Mesenteric fat pad (tissue), 1 donor: ENCODE measurements at places on chromosomes 11 and 22. TPM values are rescaled to one million over a fixed set of nuclear protein-coding genes. Genes with fewer than 3 reads are reported as not detected.

GRCh38 chr11:69576069-69576782, 64.7 kb upstream of the CCND1 start:
- DNase-seq: no peak

Gene TYR
- not detected for total RNA-seq

Gene USP2
- total RNA-seq: 4.2 TPM

DNA sequence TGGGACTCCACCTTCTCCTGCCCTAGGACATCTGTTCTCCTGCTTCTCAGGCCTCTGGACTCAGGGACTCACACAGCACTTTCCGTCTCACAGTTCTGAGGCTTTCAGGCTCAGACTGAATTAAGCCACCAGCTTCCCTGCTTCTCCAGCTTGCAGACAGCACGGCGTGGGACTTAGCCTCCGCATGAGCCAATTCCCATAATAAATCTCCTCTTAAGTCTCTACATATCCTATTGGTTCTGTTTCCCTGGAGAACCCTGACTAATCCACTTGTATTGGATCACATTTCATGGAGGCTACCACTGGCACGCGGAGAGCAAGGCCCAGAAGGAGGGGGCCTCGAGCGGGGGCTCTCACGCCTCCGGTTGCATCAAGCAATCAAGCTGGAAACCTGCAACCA, 1313.6 kb downstream of the TBC1D22A start:
- DNase-seq: no peak

DNA sequence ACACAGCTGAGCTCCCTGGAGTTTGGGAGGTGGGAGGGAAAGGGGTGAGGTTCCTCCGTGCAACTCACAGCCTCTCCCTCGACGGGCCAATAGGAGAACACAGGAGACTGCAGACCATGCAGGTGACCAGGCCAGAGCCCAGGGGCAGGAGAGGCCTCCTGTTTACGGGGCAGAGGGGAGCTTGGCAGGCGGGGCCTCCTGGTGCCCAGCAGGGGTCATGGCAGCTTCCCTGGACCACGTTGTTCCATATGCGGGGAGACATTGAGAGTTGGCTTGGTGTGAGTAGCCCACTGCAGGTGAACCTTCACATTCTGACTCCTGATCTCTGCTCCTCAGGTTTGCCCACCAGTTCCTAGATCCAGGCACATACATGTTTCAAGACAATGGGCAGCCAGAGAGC, 19.3 kb upstream of the XKR3 start:
- no peak for DNase-seq

DNA sequence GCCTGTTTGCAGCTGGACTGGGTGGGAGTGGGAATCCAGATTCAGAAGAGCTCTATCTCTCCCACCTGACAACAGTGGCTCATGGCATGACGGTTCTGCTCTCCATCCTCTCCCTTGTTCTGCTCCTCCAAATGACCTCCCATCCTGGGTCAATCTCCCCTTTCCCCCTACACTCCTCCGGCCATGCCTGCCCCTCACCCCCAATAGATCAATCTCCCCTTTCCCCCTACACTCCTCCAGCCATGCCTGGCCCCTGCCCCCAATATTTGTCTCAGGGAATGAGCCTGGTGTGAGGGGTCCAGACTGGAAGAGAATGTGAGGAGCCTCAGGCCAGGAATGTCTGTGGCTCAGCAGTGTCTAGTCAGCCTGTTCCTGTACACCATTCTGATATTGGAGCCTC, 30.9 kb upstream of the RIC3 start:
- DNase-seq: no peak

Gene DUSP8
- 14.8 TPM for total RNA-seq

Gene AMOTL1
- total RNA-seq: 51.6 TPM

Gene INS
- total RNA-seq: 0.74 TPM

DNA sequence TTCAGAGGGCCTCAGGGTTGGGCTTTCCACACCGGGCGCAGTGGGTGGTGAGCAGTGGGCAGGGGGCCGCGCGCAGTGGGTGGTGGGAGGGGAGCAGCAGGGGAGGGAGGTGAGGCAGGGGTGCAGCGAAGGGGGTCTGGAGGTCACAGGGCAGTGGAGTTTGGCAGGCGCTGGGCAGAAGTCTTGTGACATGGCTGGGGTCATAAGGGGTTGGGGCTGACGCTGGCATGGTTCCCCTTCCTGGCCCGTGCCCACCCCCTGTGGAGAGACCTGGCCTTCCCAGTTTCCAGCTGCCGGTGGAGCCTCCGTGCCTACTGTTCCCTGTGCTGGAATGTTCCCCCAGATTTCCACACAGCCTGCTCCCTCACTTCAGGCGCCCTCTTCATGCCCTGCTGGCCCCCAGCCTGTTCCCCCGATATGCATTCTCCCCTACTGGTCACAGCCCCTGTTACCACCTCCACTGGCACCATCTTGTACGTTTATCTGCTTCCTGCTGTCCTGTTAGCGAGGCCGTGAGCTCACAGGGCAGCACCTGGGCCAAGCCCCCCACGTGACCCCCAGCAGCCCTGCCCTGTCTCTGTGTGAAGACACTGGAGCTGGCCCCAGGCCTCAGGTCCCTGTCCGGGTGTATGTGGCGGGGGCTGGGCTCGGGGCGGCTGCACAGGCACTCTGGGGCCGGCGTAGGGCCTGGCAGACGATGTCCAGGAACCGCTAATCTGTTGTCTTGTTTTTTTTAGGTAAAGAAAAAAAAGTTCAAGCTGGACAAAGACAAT, 111.6 kb downstream of the KCNQ1OT1 start:
- DNase-seq: no peak

Gene SMTNL1
- total RNA-seq: not detected

DNA sequence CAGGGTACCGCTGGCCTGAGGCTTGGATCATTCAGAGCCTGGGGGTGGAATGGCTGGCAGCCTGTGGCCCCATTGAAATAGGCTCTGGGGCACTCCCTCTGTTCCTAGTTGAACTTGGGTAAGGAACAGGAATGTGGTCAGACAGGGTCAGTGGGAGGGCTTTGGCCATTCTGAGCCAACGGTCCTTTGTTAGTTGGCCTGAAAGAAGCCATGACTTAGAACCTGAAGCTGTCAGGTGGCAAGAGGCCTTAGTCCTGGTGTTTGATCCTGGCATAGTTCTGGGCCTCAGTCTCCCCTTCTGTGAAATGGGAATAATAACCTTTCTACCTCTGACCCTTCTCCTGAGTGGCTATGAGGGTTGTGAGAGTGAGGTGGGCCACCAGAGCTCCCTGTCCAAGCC, 8.3 kb downstream of the PGAP2 start:
- no peak for DNase-seq

GRCh38 chr22:17773606-17774205, 563 bp downstream of the BID start:
- no peak for DNase-seq

Gene CRYBA4
- not detected for total RNA-seq

DNA sequence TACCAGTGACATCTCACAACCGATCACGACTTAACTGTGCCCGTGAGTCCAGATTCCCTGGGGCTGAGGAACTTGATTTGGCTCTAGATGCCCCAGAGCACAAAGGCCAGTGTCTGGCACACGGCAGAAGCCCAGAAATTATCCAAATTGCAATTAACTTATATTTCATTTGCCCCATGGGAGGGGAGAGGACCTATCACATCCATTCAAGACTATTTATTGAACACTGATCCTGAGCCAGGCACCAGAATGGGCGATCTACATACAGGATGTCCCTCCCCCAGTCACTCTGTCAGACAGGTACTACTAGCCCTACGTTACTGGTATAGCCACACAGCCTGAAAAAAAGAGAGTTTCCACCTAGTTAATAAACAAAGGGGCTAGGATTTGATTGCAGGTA, 5.1 kb downstream of the DNAL4 start:
- no peak for DNase-seq

Gene OR4D5
- total RNA-seq: not detected

DNA sequence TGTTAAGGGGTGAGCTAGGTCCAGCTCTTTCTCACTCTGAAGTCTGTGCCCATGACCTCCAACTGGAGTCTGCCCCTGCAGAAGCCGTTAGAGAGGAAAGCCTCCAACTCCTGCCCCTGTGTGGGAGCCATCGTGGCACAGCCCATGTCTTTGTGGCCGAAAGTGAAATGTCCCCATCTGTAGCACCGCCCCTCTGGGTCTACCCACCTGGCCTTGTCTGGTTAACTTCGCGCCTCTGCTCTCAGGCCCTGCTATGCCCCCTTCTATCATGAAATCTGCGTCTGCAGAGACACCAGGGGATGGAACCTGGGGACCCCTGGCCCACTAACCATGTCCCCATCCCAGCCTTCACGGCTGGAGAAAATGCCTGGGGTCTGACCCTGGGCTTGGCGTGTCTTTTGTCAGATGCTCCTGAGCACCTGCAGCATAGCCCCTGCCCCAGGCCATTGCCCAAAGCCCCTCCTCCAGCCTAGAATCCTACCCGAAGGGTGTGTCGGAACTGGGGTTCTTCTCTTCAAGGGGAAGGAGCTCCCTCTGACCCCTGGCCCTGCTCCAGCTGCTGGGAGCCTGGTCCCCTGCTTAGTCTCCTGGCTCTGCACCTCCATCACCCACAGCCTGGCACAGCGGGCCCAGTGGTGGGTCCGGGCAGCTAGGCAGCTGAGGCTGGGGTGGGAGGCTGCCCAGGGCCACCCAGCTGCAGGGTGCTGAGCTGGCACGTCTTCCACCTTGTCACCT, 35.8 kb upstream of the HMOX1 start:
- no peak for DNase-seq

- DNase-seq: no peak
Measured at GRCh38 chr11:122157653-122158161, 41.7 kb upstream of the BLID start.

DNA sequence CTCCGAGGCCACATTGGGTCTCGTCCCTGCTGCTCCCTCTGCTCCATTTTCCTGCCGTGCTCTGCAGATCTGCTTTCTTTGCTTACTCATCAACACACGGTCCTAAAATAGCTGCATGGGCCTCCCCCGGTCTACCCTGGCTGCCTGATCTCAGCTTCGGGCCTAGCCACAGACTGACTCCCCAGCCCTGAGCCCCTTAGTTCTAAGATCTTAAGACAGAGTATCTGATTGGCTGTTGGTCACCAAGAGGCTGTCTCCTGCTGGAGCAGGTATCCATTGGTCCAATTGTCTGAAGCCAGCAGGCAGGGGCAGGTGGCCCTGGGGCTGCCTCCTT, 53.7 kb upstream of the NECTIN1 start:
- DNase-seq: no peak

Gene TMEM258
- total RNA-seq: 80.8 TPM

Gene ART1
- not detected for total RNA-seq

Gene ARHGAP20
- total RNA-seq: 20.6 TPM

GRCh38 chr11:134508219-134508990, 96.4 kb upstream of the B3GAT1 start:
- peak; percentile 76 for DNase-seq

Gene MS4A6E
- total RNA-seq: 3.6 TPM

GRCh38 chr11:57901278-57901677, 122.4 kb upstream of the OR9Q1 start:
- DNase-seq: no peak

DNA sequence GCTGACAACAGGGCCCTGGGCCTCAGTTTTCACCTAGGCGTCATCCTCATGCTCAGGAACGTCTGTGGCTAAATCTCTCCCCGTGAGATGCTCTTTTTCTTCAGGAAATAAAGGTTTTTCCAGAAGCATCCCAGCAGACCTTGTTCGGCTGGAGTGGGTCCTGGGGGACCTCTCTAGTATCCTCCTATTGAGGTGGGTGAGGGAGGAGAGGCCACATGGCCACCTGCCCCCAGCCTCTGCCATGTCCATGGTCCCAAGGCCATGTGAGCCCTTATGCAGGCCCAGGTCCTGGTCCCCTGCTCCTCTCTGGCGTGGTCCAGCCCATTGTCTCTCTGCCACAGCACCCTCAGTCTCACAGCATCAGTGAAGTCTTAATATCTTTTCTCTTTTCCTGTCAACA, 22.0 kb downstream of the ALG12 start:
- no peak for DNase-seq

GRCh38 chr22:19058713-19059451, 63.3 kb downstream of the DGCR2 start:
- peak; percentile 84 for DNase-seq
